Activated CD4-positive, alpha-beta memory T cell treated with anti-CD3 and anti-CD28 coated beads, Interleukin-2, amount 10 ng/mL, durations not matched to agents 7 days and 5 days (primary cell): ENCODE measurements at places on chromosomes 2 and 18.

- no peak for DNase-seq
- H3K27ac ChIP-seq, result no peak overlapping the region
- H3K4me3 ChIP-seq, result no peak overlapping the region
- H3K27me3 ChIP-seq, result no peaks in the 10 kb centered on the region
- H3K4me1 ChIP-seq, result no peaks in the 10 kb centered on the region
- no peaks in the 10 kb centered on the region for H3K36me3 ChIP-seq
These were observed 261.6 kb downstream of the NRXN1 start for GRCh38 chr2:50770299-50770698.

DNA sequence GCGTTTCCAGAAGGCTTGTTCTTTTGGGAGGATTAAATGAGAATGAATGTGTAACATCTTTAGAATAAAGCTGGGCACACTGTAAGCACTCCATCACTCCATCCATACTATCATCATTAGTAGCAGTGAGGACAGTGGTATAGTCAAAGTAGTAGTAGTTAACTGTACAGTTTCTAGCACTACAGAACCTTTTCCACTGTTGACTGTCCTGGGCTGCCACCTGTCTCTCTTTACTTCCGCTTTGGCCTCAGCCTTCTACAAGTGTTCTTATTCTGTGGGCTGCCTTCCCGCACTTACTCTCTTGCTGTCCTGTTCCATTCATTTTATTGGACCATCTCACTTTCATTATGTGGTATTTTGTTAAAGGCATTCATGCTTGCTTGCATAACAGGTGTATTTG lies 3.3 kb downstream of the SLC9A2 start:
- peaks cover 14% of the 10 kb centered on the region for H3K4me1 ChIP-seq
- H3K27me3 ChIP-seq, result peaks cover 55% of the 10 kb centered on the region
- no peak overlapping the region for H3K27ac ChIP-seq
- H3K36me3 ChIP-seq, result no peaks in the 10 kb centered on the region
- no peak overlapping the region for H3K4me3 ChIP-seq

DNA sequence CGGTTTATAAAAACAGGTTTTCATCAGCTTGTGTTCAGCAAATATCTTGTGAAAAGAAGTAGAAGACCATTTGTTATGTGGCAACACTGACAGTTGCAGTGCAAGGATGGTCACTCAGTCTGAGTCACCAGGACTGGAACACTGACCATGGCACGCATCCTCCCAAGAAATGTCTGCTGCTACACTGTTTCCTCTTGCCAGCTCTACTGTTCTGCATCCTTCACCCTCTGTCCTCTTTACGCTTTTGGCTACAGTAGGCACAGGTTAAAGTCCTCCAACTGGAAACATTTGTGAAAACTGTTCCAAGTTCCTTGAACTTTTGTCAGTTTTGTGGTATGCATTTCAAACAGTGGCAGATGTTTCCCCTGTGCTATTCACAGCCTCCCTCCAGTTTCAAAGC lies 39.4 kb downstream of the OSR1 start:
- H3K4me1 ChIP-seq, result no peaks in the 10 kb centered on the region
- no peak for DNase-seq
- H3K4me3 ChIP-seq, result no peak overlapping the region
- no peaks in the 10 kb centered on the region for H3K27me3 ChIP-seq
- no peak overlapping the region for H3K27ac ChIP-seq

- H3K27me3 ChIP-seq, result peaks cover 44% of the 10 kb centered on the region
- no peaks in the 10 kb centered on the region for H3K36me3 ChIP-seq
- DNase-seq, result no peak
- peaks cover 2% of the 10 kb centered on the region for H3K4me1 ChIP-seq
These were observed 6.4 kb upstream of the PDIA6 start for GRCh38 chr2:10818984-10819383.

GRCh38 chr2:586641-587076 lies 90.5 kb downstream of the TMEM18 start:
- H3K4me3 ChIP-seq, result no peak overlapping the region
- H3K27me3 ChIP-seq, result peaks cover 14% of the 10 kb centered on the region
- H3K4me1 ChIP-seq, result peaks cover 12% of the 10 kb centered on the region
- no peaks in the 10 kb centered on the region for H3K36me3 ChIP-seq
- H3K27ac ChIP-seq, result no peak overlapping the region

- peak overlapping the region; percentile 14 for H3K27ac ChIP-seq
- no peaks in the 10 kb centered on the region for H3K27me3 ChIP-seq
- H3K4me3 ChIP-seq, result no peak overlapping the region
- H3K4me1 ChIP-seq, result peaks cover 10% of the 10 kb centered on the region
- no peak for DNase-seq
These were observed 23.7 kb downstream of the BABAM2 start for GRCh38 chr2:27914041-27914804.

DNA sequence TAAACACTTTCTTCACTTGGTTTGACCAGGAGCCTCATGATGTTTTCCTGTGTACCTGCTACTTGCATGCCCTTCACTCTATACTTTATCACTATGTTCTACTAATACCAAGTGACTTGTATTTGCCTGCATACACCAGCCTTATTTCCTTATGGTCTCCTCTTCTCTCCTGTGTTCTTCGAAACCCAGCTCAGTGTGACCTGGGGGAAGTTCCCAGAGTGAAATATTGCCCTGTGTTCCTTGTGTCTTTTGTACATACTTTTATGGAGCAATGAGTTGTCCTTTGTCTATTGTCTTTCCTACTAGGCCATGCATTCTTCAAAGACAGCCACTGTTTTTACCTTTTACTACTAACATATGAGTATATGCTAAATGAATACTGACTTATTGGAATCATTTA lies 567 bp downstream of the NT5C1B start:
- H3K36me3 ChIP-seq, result no peaks in the 10 kb centered on the region
- no peaks in the 10 kb centered on the region for H3K4me1 ChIP-seq
- H3K27ac ChIP-seq, result no peak overlapping the region
- no peak overlapping the region for H3K4me3 ChIP-seq
- no peaks in the 10 kb centered on the region for H3K27me3 ChIP-seq
